ENCODE measurements at places on chromosomes 13 and 19. TPM values are rescaled to one million over a fixed set of nuclear protein-coding genes. Genes with fewer than 3 reads are reported as not detected.

The PLK5 gene
- total RNA-seq = not detected

The ABCA7 gene
- total RNA-seq = 13.9 TPM

The HIPK4 gene
- total RNA-seq = 2.2 TPM

DNA sequence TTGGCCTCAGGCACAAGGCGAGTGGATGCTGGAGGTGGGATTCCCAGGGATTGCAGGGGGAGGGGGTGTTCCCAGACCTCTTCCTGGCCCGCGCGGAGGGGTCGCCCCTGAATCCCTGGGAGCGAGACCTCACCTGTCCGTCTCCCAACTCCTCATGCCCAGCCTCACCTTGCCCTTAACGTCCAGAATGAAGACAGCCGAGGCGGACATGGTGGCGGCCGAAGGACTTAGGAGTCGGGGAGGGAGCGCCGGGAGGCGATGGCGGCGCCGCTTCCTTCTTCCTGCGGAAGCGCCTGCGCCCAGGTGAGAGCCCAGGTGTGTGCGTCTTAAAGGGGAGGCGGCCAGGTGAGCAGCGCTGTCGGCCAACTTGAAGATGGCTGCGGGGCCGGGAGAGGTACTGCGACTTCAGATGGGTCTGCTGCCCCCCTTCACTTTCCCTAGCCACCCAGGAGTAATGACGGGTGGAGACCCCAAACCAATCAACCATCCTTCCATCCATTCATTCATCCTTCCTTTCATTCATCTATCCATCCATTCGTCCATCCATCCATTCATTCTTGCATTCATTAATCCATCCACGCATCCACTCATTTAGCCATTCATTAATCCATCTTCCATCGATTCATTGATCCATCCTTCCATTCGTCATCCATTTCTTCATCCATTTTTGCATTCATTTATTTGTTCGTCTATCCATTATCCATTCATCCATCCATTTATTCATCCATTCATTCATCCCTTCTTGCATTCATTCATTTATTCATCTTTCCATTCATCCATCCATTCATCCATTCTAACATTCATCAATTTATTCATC lies at the start of gene AP1M2:
Gene AP1M2 (minus strand): TSS at position 291 of the 817 bp plus-strand sequence. CDS start 81 bp downstream, at position 210.
- no peak for DNase-seq

The PRR36 gene
- not detected for total RNA-seq

DNA sequence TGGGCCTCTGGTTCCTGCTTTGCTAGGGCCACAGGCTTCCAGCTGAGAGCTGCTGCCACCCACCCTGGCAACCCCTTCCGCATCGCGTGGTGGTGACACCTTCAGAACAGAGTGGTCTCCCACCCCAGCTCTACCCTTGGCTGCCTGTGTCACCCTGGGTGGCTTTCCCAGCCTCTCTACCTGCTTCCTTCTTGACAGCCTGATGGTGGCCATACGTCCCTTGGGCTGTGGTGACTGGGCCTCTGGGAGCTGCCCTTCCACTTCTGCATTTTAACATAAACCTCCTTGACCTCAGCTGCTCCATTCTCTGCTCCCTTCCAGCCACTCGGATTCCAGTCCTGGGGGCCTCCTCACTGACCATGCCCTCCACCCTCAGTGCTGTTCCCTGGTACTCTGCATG lies 17.0 kb downstream of the PAK4 start:
- DNase-seq = no peak

DNA sequence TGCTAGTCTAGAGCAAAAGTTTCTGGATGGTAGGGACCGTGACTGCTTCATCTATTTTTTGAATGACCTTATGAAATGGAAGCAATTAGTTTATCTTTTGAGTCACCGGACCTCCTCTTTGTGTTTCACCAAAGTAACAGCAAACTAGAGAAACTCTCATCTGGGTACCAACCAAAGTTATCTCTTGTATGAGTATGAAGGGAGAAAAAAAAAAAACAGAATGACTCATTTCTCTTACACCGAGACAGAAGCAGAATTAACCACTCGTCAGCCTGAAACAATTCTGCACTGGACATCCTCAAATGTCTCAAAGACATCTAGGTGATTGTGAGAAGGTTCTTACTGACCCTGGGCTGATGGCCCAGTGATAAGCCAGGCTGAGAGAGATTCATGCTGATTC lies 18.3 kb downstream of the ZNF100 start:
- no peak for DNase-seq

- no peak for DNase-seq
Measured at GRCh38 chr13:48492096-48492440, 40.8 kb downstream of the RCBTB2 start.

DNA sequence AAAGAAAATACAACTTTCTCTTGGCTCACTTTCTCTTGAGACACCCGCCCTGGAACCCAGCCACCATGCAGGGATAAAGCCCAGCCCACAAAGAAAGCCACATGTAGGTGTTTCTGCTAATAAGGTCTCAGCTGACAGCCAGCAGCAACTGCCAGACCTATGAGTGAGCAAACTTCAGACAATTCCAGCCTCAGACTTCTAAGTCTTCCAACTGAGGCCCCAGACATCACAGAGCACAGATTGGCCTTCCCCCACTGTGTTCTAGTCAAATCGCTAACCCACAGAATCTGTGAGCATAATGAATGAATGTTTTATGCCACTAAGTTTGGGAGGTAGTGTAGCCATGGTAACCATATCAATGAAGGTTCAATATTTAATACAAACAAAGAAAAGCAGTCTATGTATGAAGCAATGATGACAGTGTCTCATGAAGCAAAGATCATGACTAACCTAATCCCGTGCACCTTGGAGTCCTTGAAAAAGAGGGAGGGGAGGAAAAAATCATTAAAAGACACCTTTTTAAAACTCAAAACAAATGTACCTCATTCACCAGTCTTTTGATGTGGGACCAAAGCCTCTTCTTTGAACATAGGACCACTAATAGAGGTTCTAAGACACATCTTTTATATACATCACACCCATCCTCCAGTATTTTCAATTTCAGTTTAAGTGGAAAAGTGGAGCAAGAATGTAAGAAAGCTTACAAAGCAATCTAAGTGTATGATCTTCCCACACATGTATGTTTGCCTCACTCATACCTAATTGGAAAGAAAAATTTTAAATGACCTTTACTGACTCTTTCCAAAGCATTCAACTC lies 6.2 kb downstream of the MRPS31 start:
- no peak for DNase-seq

The ZNF561 gene
- 25.5 TPM for total RNA-seq

The RFPL4A gene
- not detected for total RNA-seq

DNA sequence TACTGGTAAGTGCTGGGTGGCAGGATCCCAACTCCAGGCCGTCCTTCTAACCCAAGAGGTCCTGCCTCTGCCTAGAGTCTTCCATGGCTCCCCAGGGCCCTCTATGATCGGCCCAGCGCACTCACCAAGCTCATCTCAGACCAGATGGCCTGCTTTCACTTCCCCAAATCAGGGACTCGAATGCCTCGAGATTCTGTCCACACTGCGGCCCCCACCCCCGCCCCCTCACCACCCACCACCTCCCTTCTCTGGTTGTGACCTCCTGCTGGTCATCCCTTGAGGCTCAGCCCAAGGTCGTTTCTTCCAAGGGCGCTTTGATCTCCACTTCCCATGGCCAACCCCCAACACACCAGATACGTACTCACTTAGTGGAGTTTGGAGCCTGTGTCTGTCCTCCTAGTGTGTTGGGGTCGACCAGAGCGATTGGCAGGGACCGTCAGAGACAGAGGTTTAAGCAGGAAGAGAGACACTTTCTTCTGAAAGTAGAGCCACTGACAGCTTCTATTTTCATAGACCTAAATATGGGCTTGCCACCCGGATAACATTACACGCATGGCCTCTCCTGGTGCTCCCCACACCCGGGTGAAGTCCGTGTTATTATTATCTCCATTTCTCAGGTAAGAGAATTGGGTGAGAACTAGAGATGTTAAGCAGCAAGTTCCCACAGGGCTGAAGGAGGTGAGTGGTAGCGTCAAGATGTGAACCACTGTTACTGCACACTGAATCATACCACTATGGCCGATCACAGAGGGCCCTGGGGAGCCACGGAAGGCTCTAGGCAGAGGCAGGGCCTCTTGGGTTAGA lies at the start of gene FCER2:
Gene FCER2 (minus strand): TSS at position 478 of the 804 bp plus-strand sequence. CDS start 2,371 bp downstream, outside the sequence.
- no peak for DNase-seq

GRCh38 chr19:34308381-34309367 lies 54.3 kb downstream of the GARRE1 start:
- DNase-seq = no peak

The CKM gene
- not detected for total RNA-seq

The DNAJC15 gene
- total RNA-seq = 5.5 TPM

- no peak for DNase-seq
Measured at GRCh38 chr19:38663957-38664502, 16.6 kb downstream of the ACTN4 start.

DNA sequence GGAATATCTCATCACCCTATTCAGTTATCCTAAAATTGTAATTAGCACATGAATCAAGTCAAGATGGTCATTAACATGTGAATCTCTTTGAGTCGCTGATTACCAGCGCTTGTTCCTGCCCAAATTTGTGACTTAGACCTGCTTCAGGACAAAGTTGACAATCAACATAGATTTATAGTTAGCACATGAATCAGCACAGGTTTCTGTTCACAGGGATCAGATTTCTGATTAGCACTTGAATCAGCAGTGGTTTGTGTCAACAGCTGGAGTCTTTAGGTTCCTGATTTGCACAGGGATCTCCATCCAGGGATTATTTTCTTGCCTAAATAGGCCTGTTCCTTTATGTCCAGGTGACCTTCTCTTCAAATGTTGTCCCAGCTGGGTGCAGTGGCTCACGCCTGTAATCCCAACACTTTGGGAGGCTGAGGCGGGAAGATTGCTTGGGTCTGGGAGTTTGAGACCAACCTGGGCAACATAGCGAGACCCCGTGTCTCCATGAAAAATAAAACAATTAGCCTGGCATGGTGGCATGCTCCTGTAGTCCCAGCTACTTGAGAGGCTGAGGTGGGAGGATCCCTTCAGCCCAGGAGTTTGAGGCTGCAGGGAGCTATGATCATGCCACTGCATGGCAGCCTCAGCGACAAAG lies 3.8 kb upstream of the LRFN3 start:
- DNase-seq = no peak

DNA sequence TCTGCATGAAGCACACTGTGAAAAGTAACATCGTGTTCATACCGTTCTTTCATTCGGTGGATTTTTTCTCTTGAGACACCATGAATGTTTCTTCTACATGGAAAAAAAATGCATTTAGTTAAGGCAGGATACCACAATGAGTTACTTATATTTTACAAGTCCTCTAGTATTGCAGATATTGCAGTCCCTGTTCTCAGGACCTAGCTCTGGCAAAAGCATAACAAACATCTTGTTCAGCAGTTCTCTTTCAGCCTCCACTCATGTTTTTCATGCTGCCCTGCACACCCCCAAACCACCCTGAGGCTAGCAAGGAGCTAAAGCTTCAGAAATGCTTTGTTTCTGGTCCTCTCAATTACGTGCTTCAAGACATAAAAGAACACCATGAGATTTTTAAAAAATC lies 24.8 kb downstream of the N4BP2L1 start:
- DNase-seq = no peak

- no peak for DNase-seq
Measured at GRCh38 chr19:29655648-29656335, 9.5 kb upstream of the PLEKHF1 start.

The INSR gene
- 85.5 TPM for total RNA-seq

The ARL11 gene
- 4.9 TPM for total RNA-seq

GRCh38 chr13:78586706-78587105 lies 16.6 kb downstream of the POU4F1 start:
- no peak for DNase-seq

- DNase-seq = no peak
Measured at GRCh38 chr19:17565611-17566010, 10.2 kb downstream of the COLGALT1 start.

GRCh38 chr19:40632311-40633036 lies 31.3 kb downstream of the LTBP4 start:
- DNase-seq = no peak

The ZNF808 gene
- total RNA-seq = 18.3 TPM

Measured in omental fat pad (tissue), 4 donors.